ENCODE measurements at places on chromosomes 13 and 19.
A peak's percentile ranks its signal among the peaks of the same experiment; 100 is the strongest.

- DNase-seq: no peak
These were observed 88.7 kb downstream of the SCGB2B2 start for GRCh38 chr19:34588249-34588648.

GRCh38 chr13:87094646-87095045, 576.5 kb upstream of the SLITRK5 start:
- DNase-seq: peak; percentile 64

GRCh38 chr19:15114153-15114540, 6.9 kb downstream of the SYDE1 start:
- DNase-seq: no peak

- no peak for DNase-seq
These were observed 94.6 kb upstream of the RFC3 start for GRCh38 chr13:33723365-33723764.

DNA sequence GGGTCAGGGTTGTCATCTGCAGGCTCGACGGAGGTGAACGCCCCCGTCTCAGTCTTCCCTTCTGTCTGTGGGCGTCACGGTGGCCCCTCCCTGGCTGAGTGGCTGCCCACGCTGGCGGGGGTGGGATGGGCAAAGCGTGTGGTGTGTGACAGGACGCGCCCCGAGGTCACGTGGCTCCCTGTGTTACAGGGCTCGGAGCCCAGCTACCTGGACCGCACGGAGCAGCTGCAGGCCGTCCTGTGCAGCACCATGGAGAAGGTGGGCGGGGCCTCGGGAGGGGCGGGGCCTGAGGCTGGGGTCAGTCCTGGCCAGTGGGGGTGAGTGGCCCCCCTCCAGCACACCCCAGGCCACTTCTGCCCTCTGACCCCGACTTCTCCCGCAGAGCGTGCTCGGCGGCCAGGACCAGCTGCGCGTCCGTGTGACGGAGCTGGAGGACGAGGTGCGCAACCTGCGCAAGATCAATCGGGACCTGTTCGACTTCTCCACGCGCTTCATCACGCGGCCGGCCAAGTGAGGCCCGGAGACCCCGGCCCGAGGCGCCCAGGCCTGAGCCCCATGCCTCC, 6.3 kb upstream of the GRIN3B start:
- DNase-seq: no peak

GRCh38 chr13:105863300-105863920, 672.1 kb downstream of the EFNB2 start:
- no peak for DNase-seq

- DNase-seq: peak; percentile 47
These were observed 34.5 kb upstream of the MRI1 start for GRCh38 chr19:13729859-13730258.

DNA sequence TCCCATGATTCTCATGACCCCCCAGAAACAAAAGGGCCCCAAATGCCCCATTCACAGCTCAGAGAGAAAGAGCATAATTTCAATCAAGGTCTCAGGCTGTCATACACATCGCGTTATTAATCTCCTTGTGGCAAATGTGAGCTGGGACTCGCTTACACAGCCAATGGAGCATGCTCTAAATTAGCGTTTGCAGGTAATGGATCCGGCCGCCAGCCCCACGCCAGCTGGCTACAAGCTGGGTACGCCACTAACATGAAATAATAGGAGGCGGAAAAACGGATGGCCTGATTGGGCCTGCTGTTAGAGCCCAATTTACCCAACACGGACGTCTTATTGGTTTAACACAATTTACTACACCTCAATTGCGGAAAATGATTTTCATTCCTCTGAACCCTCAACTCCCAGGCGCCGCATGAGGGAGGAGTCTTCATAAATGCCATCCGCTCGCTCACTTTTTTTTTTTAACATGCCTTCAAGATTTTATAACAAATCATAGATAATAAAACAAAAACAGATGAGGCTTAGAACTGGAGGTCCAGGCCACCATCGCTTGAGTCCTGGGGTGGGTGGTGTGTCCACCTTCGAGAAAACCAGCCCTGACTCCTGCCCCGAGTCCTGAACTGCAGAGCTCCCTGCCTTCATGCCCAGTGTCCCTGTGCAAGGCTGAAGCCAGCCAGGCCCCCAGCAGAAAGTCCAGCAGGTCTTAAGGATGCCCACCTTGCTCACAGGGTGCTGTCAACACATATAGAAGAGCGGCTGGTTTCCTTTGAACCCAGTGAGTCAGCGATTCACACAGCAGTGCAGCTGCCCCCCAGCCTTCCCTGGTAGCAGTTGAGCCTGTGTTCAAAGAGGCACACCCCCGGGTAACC, 62.1 kb downstream of the PEPD start:
- DNase-seq: no peak

DNA sequence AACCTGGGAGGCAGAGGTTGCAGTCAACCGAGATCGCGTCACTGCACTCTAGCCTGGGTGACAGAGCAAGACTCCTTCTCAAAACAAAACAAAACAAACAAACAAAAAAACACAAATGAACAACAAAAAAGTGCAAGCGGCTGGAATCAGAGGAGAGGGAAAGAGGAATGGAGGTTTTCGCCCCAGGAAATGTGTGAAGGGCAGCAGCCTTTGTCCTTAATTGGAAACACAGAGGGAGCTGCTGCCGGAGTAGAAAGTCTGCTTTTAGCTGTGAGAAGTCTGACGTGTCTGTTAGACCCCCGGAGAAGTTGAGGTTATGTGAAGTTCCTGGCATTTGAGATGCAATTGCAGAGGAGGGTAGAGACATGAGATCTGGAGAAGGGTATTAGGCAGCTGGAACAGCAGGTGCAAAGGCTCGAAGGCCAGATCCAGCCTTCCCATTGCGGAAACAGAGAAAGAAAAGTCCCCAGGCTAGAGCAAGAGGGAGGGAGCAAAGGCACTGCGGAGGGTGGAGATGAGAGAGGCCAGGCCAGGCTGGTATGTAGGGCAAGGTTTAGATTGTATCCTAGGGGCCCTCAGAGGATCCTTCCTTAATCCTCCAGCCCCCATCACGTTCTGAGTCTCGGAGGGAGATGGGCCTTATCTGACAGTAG, 473 bp downstream of the TMIGD2 start:
- DNase-seq: no peak

GRCh38 chr13:102879793-102880499, 34.1 kb downstream of the ERCC5 start:
- DNase-seq: no peak

DNA sequence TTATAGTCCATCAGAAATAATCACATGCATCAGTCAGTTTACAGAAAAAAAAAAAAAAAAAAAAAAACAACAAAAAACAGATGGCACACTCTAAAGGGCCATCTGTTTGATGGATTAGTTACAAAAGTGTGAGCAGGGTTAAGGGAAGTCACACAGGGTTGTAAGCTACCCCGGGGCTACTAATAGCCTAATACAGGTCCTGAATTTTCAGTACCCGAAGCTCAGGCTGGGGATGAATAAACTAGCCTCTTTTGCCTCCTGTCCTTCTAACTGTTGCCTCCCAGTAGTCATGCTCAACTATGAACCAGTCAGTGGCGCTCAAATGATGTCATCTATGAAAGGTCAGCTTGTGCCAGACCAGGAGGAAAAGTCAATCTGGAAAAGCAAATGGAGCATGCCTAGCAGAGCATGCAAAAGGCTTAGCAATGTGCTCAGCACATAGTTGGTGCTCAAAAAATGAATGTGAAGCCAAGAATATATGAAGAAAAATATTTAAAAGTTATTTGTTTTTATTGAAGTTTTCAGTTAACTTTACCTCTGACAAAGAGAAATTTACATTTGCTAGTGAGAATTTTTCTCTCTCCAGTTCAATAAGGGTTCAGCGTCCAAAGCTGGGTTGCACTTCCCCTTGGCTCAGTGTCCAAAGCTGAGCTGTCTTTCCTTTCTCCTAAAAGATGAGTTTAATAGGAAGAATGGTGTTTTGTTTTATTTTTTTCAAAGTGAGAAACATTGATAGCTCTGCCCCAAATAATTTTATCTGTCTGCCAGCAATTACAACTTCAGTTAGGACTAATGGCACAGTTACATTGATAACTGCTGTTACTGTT, 30.8 kb upstream of the LRCH1 start:
- no peak for DNase-seq

DNA sequence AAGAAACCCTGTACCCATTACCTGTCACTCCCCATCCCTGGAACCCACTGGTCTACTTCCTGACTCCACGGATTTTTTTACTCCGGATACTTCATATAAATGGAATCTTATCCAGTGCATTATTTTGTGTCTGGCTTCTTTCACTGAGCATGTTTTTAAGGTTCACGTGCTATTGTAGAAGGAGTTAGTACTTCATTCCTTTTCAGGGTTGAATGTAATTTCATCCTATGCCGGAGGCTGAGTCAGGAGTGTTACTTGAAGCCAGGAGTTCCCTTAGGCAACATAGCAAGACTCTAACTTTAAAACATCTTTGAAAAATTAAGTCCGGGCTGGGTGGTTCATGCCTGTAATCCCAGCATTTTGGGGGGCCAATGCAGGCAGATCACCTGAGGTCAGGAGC, 17.9 kb upstream of the ELAVL1 start:
- no peak for DNase-seq

- DNase-seq: no peak
These were observed 44.9 kb upstream of the F7 start for GRCh38 chr13:113060557-113061270.

DNA sequence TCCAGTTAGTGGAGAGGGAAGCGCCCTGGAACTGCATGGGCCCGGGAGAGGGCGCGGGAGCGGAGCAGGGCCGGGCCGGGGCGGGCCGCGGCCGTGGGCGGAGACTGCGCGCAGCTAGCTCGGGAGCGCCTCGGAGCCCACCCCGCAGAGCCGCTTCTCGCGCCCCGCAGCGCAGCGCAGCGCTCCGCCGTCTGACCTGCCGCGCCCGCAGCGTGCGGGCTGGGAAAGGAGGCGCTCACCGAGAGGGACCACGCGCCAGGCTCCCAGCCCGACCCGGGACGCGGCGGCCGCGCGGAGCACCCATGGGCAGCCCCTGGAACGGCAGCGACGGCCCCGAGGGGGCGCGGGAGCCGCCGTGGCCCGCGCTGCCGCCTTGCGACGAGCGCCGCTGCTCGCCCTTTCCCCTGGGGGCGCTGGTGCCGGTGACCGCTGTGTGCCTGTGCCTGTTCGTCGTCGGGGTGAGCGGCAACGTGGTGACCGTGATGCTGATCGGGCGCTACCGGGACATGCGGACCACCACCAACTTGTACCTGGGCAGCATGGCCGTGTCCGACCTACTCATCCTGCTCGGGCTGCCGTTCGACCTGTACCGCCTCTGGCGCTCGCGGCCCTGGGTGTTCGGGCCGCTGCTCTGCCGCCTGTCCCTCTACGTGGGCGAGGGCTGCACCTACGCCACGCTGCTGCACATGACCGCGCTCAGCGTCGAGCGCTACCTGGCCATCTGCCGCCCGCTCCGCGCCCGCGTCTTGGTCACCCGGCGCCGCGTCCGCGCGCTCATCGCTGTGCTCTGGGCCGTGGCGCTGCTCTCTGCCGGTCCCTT, at the start of gene MLNR:
Gene MLNR, plus strand, starts transcription at position 303 of the 820 bp plus-strand sequence. Its CDS starts 0 bp downstream, at position 303.
- no peak for DNase-seq

Measured in AML-193 (cell line).